ENCODE measurements at places on chromosomes 5 and 9.

GRCh38 chr5:67146574-67146973 is 50.0 kb downstream of the CD180 start:
- DNase-seq: peak; percentile 45

- no peak for DNase-seq
Measured at GRCh38 chr5:87002485-87002884, 265.2 kb upstream of the RASA1 start.

DNA sequence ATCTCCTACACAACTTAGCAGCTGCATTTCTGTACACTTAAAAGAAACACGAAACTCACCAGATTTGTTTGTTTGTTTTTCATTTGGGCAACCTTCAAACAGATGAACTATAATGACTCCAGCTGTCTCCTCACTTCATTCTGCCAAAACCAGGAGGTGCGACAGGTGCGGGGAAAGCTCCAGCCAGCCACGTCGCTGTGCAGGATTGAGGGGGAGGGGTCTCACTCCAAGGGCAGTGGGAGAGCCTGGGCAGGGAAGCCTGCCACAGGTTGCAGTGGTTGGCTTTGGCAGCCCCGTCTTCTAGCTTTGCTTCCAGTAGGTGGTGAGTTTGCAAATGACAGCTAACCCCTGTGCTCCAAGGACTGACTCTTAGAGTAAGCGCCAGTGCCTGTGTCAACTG is 215.8 kb downstream of the CEMIP2 start:
- no peak for DNase-seq

GRCh38 chr9:136748666-136749611 is 614 bp upstream of the LCN6 start:
- no peak for DNase-seq

- no peak for DNase-seq
Measured at GRCh38 chr9:111158363-111158762, 120.1 kb upstream of the LPAR1 start.

DNA sequence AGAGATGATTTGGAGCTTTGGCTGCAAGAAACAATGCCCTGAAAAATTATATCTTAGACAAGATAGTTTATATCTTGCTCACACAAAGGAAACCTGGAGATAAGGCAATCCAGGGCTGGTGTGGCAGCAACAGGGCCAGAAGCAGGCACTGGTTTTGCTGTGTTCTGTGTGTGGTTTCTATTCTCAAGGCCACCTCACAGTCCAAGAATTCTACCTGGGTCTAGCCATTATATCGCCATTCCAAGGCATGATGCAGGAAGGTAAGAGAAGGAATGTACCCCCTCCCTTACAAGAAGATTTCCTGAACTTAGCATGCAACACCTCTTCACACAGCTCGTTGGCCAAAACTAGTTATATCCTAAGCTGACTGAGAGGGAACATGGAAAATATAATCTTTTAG is 74.5 kb upstream of the MEGF10 start:
- DNase-seq: no peak

DNA sequence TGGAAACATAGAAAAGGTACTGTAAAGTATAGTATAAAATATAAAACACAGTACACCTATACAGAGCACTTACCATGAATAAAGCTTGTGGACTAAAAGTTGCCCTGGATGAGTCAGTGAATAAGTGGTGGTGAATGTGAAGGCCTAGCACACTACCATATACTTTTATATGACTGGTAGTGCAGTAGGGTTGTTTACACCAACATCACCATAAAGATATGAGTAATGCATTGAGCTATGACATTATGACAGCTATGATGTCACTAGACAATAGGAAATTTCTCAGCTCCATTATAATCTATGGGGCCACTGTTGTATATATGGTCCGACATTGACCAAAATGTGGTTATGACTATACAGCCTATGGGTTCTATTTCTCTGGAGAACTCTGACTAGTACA is 291.8 kb upstream of the ACTBL2 start:
- DNase-seq: no peak

DNA sequence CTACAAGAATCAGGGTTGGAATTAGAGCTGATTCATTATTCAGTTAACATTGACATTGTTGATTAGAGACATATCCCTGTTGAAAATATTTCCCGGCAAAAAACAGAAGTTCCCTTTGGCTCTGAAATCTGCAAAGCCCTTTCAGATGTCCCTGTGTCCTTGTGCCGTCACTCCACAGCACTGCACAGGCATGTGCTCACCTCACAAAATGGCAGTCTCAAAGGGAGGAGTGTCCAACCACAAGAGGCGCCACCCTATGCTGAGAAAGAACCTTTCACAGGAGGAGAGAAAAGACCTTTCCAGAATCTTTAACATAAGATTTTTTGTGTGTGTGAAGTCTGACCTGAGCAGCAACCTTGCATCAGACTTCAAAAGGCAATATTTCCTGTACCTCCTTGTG is 112.8 kb upstream of the PRSS3 start:
- no peak for DNase-seq

DNA sequence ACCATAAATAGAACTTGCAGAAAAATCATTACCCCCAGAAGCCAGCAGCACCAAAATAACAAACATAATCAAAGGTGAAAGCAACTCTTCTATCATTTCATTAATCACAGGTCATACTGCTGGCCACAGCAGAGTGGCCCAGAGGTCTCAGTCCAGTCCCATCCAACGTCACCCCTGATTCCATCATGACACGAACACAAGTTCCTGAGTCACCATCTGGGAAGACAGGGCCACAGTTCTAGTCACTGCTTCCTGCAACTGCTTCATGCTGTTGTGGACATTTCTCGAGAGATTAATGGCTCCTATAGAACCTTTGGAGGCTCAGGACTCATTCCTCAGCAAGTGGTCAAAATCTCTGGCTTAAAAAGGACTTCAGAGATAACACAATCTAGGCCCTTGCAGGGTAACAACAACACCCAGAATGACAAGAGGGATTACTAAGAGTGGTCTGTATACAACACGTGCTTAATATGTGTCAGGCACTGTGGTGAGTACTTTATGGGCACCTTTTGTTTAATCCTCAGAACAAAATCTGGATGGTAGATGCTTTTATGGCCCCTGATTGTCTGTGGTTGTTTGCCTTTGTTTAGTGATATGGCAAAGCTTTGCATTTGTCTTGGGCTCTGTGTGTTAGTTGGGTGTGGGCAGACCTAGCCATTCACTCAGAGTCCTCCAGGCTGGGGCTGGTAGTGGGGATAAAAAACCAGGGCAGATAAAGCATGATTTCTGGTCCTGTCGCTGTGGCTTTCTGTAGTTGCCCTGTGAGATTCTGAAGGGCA is 184.3 kb downstream of the DAB2IP start:
- DNase-seq: no peak

GRCh38 chr5:78501411-78502352 is 141.3 kb downstream of the SCAMP1 start:
- peak; percentile 45 for DNase-seq

- DNase-seq: peak; percentile 36
Measured at GRCh38 chr5:137833463-137833862, 34.2 kb upstream of the MYOT start.

GRCh38 chr5:149489605-149490037 is 61.6 kb downstream of the CSNK1A1 start:
- DNase-seq: peak; percentile 76

DNA sequence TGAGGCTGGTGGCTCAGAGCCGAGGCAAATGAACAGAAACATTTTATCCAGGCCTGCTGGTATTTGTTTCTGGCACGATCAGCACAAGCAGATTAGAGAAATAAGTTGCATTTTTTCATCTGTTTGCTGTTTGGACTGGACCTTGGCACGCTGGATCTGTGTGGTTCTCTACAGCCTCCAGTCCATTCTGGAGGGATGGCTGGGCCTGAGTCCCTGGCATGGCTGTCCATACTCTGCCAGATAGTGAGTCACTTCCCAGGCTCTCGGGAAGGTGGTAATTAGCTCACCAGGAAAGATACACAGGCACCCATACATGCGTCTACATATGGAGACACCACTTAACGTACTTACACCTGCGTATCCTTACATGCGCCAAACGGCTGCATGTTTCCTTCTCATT is 78.6 kb downstream of the SPRY4 start:
- DNase-seq: peak; percentile 63

- DNase-seq: peak; percentile 58
Measured at GRCh38 chr5:91332267-91333045, 50.7 kb downstream of the ARRDC3 start.

DNA sequence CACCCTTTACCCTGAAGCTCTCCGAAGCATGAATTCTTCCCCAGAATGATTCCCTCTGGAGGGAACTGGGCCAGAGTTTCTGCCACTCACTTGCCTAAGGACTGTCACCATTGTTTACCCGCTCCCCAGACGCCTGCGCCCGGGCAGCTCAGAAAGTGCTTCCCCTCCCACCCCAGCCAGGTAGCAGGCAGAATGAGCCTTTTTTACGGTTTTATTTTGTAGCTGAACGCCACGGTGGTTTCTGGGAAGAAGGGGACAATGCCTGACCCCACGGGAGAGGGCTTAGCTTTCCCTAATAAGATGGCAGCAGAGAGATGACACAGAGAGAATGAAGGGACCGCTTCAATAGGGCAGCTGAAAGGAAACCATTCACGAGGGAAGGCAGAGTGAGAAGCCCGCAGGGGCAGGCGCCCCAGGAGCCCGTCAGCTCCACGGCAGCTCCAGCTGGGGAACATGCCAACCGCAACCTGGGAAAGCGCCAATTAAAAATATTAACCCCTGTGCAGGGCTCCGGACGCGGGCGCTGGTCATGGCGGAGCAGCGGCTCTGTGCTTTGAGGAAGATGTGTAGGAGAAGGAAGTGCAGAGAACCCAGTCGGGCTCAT is 20.4 kb upstream of the NTNG2 start:
- no peak for DNase-seq

DNA sequence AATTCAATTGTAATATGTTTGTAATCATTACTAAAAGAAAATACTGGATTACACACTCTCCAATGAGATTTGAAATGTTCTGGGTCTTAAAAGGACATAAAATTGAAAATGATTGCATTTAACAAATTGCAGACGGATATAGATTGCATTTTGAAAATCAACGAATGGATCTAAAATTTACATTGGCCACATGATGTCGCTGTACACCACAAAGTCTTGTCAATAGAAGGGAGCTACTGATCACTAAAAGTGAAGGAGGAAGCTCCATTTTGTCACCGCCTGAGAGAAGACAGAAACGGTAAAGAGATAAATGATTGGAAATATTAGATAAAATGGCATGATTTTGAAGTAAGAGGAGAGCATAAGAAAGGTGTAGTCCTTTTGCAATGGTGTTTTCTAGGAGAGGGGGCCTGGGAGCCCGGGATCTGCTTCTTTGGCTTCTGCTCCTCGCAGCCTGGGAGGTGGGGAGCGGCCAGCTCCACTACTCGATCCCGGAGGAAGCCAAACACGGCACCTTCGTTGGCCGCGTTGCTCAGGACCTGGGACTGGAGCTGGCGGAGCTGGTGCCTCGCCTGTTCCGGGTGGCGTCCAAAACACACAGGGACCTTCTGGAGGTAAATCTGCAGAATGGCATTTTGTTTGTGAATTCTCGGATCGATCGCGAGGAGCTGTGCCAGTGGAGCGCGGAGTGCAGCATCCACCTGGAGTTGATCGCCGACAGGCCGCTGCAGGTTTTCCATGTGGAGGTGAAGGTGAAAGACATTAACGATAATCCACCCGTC is at the start of gene PCDHA1:
Gene PCDHA1 (plus strand): TSS at position 236 of the 782 bp plus-strand sequence.
- DNase-seq: no peak

DNA sequence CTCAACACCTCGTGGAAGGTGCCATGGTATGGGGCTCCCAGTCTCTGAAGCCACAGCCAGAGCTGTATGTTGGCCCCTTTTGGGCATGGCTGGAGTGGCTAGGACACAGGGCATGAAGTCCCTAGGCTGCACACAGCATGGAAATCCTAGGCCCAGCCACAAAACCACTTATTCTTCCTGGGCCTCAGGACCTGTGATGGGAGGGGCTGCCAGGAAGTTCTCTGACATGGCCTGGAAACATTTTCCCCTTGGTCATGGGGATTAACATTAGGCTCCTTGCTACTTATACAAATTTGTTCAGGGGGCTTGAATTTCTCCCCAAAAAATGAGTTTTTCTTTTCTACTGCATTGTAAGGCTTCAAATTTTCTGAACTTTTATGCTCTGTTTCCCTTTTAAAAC is 2091.2 kb upstream of the ACO1 start:
- no peak for DNase-seq

DNA sequence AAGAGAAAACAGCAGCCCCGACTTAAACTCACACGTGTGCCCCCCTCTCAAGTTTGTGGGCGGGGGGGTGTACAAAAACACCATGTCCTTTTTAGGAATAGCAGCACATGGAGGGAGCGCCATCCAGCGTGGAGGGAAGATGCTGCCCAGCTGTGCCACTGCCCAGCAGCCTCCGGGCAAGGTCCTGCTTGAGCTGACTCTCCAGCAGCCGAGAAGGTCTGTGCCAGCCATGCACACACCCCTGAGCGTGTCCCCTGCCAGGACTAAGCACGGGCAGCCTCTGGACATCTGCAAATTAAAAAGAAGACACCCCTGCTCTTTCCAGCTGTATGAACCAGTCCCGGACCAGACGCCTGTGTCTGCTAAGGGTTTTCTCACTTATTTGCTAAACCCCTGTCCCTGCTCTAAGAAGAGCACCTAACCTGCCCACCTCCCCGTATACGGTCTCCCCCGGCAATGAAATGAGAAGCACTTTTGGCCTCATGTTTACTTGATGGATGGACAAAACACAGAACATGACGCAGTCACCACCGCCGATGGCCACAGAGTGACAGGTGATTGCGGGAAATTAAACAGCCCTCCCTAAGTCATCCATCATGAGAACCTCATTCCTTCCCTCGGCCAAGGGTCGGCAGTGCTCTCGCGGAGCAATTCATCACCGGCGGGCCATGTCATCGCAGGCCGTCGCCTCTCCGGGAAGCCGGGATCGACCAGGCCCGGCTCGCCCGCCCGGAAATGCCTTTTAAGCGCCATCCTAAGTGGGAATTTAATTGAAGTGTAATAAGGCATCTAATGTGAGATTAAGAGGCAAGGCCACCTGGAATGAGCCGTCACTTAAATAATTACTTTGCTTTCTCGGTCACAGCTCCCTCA is 96.9 kb downstream of the OLFM1 start:
- DNase-seq: no peak

GRCh38 chr5:94173100-94173499 is 431.7 kb upstream of the POU5F2 start:
- no peak for DNase-seq

GRCh38 chr9:38277601-38278200 is 114.8 kb upstream of the ALDH1B1 start:
- DNase-seq: no peak

GRCh38 chr9:99731950-99732349 is 89.7 kb upstream of the NR4A3 start:
- DNase-seq: no peak

Measured in fibroblast of pulmonary artery (primary cell).